ENCODE measurements at places on chromosomes 3 and 15.

- no peak for DNase-seq
Observed at GRCh38 chr3:4593014-4593413, 99.9 kb downstream of the ITPR1 start.

DNA sequence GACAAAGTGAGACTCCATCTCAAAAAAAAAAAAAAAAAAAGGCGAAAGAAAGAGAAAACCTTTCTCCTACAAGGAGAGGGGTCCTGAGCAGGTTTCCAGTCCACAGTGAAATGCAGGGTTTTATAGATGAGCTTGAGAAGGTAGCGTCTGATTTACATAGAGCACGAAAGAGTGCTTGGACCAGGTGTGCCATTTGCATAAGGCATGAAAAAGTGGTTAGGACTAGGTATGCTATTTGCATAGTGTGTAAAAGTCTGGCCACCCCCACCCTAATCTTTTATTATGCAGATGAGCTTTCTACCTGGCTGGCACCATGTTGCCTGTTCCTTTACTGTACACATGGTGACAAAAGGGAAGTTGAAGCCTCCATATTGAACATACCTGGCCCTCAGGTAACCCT lies 13.6 kb upstream of the RNU6-1 start:
- DNase-seq = no peak

GRCh38 chr3:136959599-136959998 lies 1.8 kb downstream of the IL20RB start:
- no peak for DNase-seq

- no peak for DNase-seq
Observed at GRCh38 chr3:138849222-138849940, 14.7 kb upstream of the PIK3CB start.

DNA sequence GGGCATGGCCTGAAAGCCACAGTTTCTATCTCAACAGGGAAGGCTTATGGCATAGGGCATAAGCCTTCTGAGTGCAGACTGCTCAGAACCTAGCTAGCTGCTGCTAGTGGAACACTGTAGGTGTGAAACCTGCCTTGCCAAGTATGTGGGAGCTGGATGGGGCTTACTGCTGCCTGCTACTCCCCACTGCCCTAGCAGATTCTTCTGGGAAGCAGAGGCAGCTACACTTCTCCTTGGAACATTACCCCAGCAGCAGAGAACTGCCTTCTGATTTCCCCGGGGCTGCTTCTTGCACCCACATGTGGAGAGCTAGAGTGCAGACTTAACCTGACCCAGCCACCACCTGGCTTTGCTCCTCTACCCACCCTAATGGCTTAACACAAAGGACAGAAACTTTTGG lies 215.7 kb downstream of the POLQ start:
- no peak for DNase-seq

GRCh38 chr3:37477275-37477674 lies 302.9 kb upstream of the LRRFIP2 start:
- DNase-seq = no peak

DNA sequence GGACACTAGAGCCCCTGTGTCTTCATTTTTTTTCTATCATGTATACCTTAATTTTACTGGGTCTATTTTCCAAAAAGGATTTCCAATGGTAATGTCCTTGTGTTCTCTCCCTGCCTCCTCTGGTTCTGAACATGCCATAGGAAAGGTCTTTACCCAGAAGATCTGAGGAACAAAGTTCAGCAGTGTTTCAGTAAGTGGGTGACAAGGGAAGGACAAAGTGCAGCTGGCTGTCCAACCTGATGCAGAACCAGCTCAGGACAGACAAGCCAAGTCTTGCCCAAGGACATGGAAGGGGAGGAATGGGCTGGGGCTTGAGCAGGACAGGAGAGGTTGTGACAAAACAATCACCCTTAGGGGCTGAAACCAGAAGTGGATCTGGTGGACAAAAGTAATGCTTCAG lies 61.2 kb upstream of the STRIT1 start:
- DNase-seq = no peak

DNA sequence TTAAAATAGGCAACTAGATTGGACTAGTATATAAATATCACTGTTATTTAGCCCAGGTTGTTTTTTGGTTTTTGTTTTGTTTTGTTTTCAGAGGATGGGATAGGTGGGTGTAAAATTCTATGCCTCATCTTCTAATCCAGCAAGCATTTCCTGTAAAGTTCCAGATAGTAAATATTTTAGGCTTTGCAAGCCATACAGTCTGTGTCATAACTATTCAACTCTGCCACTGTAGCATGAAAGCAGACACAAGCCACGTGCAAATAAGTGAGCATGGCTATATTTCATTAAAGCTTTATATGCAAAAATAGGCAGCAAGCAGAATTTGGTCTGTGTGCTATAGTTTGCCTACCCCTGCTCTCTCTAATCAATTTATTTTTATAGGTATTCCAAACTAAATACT lies 657.3 kb upstream of the TGFBR2 start:
- DNase-seq = no peak

DNA sequence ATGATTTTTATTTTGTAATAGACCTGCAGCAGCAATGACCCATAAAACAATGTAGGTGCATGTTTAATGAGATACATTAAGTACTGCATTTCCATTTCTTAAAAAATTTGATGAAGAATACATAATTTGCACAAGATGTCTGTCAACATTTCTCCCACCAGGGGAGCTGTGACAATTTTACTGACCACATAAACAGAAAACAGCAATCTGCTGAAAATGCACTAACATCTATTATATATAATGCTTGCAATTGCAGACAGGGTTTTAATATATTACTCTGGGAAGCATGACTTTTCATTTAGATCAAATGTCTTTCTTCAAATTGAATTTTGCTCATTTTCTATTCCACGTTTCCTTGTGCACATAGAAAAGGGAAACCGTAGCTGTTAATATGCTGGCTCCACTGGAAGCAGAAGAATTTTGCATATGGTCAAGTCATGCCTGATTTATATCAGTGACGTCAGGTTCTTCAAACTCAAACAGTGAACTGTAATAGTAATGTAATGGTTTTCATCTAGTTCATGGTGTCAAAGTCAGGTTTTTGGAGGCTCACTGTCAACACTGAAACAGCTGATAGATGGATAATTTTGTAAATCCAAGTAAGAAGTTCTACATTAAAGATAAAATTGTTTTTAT lies 79.8 kb upstream of the IGF1R start:
- DNase-seq = no peak

GRCh38 chr15:23372284-23372683 lies 17.7 kb downstream of the GOLGA8S start:
- DNase-seq = no peak

GRCh38 chr3:190617185-190617584 lies 103.3 kb downstream of the IL1RAP start:
- no peak for DNase-seq

DNA sequence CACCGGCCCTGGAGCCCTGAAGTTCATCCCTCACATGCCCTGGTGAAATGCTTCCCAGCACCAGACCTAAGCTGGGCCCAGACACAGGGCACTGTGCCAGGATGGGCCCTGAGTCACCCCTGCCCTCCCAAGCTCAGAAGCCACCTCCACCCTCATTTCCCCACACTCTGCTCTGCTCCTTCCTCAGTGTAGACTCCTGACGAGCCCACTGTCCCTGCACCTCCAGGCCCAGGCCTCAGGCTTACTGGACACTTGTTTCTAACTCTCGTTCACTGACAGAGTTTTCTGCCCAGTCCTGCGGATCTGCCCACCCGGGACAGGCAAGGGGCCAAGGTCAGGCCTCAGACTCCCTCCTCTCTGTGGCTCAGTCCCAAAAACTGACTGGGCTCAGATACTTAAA lies 112.6 kb upstream of the RNF7 start:
- DNase-seq = no peak

- DNase-seq = no peak
Observed at GRCh38 chr3:25571285-25571684, 93.4 kb downstream of the TOP2B start.

DNA sequence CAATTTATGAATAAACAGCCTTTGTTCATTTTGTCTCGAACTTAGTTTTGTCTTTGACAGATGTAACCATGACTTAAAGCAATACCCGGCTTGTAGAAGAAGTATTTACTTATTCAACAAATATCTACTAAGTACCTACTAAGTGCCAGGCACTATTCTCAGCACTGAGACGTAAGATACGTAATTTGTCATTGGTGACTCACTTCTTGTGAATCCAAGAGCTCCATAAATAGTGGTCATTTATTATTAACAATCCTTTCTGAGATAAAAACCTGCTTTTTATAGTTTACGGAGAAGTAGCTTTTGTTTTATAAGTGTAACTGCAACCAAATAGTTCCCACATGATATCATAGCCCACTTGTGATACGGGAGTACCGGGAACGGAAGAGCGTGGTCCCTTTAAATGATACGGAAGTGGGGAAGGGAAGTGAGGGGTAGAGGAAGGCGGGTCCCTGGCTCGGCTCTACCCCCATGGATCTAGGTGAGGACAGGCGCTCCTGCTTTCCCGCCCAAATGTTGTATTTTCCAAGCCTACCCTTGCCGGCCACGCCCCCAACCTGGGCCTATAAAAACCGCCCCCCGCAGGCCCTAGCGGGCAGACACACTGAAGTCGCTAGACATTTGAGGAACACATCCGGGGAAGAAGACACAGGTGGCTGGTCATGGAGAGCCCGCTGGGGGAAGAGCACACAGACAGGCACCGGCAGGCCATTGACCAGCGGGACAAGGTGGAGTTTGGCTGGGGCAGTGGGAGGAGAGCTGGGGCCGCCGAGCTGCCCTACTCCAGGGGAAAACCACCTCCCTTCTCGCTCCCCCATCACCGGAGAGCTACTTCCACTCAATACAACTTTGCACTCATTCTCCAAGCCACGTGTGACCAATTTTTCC lies at the start of gene SAMMSON:
TSS of gene SAMMSON (plus strand) at position 594 of the 888 bp plus-strand sequence.
- no peak for DNase-seq

DNA sequence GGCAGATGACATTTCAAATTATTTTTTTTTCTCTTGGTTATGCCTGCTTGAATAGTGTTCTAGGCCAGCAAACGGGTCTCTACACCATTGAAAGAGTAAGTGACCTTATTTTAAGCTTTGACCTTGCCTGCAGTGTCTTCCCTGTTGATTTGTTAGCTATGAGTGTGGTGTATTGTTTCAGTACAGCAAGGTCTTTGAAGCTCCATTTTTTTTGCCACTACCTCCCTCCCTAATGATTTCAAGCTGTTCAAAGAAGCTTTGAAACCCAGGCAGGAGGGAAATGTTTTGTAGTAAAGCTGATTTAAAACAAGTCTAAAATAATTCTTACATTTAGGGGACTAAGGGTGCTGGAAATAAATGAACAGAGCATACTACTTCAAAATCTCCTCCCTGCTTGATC lies 1249.8 kb downstream of the ROBO1 start:
- no peak for DNase-seq

GRCh38 chr3:65396078-65396477 lies 642.6 kb downstream of the MAGI1 start:
- DNase-seq = no peak

DNA sequence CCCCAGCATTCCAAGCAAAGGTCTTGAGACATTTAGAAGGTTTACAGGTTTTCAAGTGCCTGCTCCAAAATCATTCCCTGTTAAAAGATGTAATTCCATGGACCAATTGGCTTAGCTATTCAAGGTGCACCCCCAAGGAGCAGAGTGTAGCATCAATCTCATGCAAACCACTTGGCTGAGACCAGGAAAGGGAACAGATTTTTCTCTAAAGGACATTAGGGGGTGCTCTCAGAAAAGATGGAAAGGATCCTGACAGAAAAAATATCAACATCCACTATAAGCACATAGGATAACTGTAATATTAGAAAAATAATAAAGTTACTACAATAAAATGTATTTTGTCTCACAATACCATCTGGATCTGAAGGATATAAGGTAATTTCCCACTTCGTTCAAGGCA lies 328.0 kb upstream of the CDIN1 start:
- DNase-seq = no peak

Data from Right ventricle myocardium inferior (tissue), 1 donor.